ENCODE measurements at places on chromosomes 7 and 10. TPM values are rescaled to one million over a fixed set of nuclear protein-coding genes. Genes with fewer than 3 reads are reported as not detected.

DNA sequence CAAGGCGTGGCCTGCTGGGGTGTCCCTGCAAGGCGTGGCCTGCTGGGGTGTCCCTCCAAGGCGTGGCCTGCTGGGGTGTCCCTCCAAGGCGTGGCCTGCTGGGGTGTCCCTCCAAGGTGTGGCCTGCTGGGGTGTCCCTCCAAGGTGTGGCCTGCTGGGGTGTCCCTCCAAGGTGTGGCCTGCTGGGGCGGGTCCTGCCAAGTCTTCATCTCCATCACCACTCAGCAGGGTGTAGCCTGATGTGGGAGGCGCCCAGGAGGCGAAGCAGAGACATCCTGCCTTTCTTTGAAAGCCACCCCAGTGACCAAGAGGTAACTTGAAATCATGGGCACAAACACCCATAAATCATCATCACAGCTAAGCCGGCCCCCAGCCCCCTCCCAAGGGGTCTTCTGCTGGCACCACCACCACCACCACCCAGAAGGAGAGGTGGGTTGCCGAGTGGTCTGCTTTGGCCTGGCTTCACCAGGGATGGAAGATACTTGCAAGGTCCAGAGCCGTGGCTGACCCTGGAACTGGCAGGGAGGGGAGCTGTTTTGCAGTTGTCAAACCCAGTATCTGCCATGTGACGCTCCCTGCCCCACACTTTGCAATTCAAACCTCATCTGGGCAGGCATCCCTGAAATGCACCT, 190.6 kb downstream of the EBF3 start:
- H3K27me3 ChIP-seq: no peaks in the 10 kb centered on the region
- H3K36me3 ChIP-seq: peaks cover 4% of the 10 kb centered on the region
- peak; percentile 10 for DNase-seq
- H3K27ac ChIP-seq: no peak overlapping the region
- H3K4me1 ChIP-seq: no peaks in the 10 kb centered on the region

DNA sequence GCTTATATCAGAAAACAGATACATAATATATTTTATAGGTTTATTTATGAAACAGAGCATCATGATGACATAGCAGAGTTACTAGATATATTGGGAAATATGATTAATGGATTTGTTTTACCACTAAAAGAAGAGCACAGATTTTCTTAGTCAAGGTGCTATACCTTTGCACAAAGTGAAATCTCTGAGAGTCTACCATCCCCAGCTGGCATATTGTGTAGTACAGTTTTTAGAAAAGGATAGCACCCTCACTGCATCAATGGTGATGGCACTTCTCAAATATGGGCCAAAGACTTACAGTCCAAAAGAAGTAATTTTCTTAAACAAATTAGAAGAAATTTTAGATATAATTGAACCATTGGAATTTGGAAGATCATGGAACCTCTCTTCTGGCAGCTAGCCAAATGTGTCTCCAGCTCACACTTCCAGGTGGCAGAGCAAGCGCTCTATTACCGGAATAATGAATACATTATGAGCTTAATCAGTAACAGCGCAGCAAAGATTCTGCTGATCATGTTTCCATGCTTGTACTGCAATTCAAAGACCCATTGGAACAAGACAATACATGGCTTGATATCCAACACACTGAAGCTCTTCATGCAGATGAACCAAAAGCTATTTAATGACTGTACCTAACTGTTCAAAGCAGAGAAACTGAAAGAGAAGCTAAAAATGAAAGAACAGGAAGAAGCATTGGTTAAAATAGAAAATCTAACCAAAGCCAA, 21.9 kb upstream of the CREB3L2 start:
- H3K36me3 ChIP-seq: no peaks in the 10 kb centered on the region
- DNase-seq: no peak
- no peaks in the 10 kb centered on the region for H3K4me1 ChIP-seq
- H3K27me3 ChIP-seq: no peaks in the 10 kb centered on the region
- no peak overlapping the region for H3K27ac ChIP-seq
- no peak overlapping the region for H3K4me3 ChIP-seq

DNA sequence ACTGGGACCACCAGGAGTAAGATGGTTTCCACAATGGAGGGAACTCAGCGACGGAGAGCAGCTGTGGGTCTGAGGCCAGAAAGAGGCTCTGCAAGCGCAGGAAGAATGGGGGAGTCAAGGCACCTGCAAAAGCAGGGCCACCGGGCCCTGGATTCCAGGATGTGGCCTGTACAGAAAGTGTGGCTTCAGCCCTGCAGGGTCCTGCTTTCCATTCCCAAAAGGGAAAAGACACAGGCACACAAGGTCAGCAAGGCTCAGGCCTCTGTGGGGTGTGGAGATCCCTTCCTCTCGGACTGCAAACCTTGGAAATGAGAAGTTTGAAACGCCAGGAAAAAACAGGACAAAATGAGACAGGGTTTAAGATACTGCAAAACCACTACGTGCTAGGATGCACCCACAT, 232.5 kb downstream of the TNS3 start:
- H3K4me1 ChIP-seq: no peaks in the 10 kb centered on the region
- no peak overlapping the region for H3K27ac ChIP-seq
- DNase-seq: no peak
- H3K4me3 ChIP-seq: no peak overlapping the region

DNA sequence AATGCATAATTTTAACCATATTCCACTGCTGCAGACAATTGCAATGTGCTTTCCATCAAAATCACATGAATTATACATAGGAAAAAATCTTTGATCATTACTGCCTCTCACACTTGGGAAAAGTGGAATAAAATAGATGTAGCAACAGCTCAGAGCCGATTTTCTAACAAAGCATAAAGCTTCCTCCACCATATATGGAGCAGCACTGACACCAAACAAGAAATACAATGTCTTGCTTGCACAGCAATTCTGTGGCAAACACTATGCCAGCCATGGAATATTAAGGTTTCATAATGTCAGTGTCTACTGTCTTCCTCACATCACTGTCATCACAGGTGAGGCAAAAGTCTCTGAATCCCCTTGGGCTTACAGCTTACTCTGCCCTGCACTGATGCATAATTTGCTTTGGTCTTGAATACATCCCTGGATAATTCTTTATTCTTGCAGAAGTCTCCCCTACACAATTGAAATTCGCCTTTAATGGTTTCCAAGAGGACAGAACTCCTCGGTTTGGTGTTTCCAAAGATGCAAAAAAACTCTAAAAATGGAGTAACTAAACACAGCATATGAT, 198.5 kb downstream of the CACNA2D1 start:
- H3K4me1 ChIP-seq: no peaks in the 10 kb centered on the region
- no peak overlapping the region for H3K4me3 ChIP-seq
- DNase-seq: no peak

DNA sequence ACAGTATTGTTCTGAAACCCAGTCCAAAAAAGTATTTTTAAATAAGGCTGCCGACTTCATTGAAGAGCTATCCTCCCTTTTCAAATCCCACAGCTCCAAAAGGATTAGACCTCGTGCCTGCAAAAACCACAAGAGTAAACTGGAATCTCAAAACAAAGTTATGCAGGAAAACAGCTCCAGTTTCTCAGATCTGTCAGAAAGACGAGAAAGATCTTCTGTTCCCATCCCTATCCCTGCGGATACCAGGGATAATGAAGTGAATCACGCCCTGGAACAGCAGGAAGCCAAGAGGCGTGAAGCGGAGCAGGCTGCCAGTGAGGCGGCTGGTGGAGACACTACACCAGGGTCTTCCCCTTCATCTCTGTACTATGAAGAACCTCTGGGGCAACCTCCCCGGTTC, 12.6 kb downstream of the MYPN start:
- no peaks in the 10 kb centered on the region for H3K4me1 ChIP-seq
- no peak overlapping the region for H3K4me3 ChIP-seq
- no peaks in the 10 kb centered on the region for H3K27me3 ChIP-seq

DNA sequence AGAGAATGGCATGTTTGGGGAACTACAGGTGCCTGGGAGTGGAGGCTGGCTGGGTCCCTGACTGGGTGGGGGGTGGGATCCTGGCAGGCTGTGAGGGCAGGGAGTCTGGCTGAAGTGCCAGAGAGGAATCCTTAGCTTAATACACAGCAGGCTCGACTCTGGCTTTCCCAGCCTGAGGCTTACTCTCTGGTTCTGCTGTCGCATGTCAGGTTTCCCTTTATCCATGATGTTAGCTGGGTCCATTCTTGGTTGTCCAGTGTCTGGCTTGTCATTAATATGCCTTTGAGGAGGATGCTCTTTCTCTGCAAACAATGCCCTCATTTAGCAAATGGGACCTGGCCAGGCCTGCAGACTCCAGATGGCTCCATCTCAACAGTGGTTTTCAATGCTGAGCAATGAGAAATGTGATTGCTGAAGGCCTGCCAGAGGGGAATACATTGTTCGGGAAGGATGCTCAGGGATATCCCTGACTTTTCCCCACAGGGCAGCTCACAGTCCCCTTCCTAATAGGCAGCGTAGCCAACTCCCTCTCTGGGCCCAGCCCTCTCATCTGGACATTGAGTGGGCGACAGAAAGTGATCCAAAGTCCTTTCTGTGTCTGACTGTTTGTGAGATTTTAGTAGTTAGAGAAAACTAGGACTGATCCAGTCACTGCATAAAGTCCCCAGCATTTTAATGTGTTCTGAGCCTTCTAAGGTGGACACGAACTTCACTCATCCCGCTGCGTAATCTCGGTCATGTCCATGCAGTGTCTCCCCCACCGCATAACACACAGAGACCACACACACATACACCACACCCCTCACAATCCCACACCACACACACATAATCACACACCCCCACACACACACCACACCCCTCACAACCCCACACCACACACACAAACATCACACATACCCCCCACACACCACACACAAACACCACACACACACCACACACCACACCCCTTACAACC, 124.9 kb downstream of the ANLN start:
- no peaks in the 10 kb centered on the region for H3K27me3 ChIP-seq
- no peaks in the 10 kb centered on the region for H3K36me3 ChIP-seq

DNA sequence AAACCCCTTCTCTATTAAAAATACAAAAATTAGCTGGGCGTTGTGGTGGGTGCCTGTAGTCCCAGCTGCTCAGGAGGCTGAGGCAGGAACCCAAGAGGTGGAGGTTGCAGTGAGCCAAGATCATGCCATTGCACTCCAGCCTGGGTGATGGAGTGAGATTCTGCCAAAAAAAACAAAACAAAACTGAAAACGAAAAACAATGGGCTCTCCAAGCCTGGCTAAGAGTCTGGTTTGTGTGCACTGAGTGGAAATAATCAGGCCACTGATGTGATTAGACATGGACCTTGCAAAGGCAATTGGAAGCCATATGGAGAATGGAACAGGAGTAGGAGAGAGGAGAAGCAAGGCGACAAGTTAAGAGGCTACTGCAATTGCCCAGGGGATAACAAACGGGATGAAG, 60.1 kb upstream of the GSDME start:
- H3K27ac ChIP-seq: no peak overlapping the region
- H3K4me3 ChIP-seq: no peak overlapping the region
- no peak for DNase-seq

Gene RBM33
- total RNA-seq: 67.2 TPM

Gene GIGYF1
- total RNA-seq: 53.4 TPM

Gene ZP3
- not detected for total RNA-seq

Gene ACSL5
- 81.1 TPM for total RNA-seq

Gene CLCN1
- total RNA-seq: not detected
